ENCODE measurements at places on chromosomes 7 and 10.

DNA sequence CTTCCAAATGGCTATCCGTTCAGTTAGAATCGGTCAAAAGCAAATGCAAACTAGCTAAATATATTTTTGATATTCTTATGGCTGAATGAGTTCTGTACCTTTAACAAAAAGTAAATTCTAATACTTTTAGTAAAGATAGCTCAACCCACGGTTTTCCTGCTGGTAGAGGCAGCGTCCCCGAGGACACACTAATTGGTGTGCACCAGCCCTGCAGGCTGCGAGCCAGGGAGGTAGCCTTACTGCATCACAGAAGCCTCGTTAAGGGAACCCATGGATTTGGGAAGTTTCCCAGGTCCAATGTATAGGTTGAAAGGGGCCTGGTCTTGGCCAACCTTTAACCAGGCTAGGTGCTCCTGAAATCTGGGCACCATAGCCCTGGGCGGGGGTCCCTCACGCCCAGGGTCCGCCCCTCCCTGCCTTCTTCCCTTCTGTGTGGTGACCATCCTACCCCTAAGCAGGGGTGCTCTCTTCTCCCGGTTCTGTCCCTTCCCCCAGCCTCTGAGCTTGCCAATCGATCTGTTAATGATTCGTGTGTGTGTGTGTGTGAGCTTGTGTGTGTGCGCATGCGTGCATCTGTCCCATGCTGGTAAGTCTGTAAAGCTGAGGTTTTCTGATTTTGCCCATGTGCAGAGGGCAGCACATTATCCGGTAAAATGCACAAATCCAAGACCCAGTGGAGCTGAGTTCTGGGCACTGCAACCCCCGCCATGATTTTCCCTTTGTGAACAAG, 191.7 kb downstream of the TCERG1L start:
- no peak for DNase-seq

GRCh38 chr10:71319042-71319799, at the start of gene SLC29A3:
Gene SLC29A3, plus strand, starts transcription at chr10:71319259. Its CDS starts 51 bp downstream, at chr10:71319310.
- peak; percentile 92 for DNase-seq

DNA sequence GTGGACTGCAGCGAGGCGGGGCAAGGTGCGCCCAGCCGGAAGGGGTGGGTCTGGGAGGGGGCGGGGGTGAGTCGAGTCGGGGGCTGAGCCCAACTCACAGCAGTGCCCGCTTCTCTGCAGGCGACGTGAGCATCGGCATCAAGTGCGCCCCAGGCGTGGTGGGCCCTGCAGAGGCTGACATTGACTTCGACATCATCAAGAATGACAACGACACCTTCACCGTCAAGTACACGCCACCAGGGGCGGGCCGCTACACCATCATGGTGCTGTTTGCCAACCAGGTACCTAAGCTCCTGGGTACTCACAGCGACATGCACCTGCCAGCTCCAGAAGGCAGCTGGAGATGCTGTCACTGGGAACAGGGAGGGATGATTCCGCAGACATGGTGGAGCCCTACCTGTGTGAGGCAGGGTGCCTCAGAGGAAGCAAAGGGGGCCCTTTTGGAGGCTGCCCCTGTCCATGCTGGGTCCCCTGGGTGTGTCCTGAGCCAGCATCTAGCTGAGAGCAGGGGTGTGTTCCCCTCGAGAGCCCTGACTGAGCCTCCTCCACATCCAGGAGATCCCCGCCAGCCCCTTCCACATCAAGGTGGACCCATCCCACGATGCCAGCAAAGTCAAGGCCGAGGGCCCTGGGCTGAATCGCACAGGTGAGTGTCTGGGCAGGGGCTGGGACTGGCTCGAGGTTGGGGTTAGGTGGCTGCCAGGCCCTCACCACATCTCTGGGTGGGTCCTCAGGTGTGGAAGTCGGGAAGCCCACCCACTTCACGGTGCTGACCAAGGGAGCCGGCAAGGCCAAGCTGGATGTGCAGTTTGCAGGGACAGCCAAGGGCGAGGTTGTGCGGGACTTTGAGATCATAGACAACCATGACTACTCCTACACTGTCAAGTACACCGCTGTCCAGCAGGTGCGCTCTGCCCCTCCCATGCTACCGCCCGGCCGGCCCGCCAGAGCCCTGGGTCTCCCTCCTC, 12.8 kb downstream of the FLNC start:
- DNase-seq: no peak

DNA sequence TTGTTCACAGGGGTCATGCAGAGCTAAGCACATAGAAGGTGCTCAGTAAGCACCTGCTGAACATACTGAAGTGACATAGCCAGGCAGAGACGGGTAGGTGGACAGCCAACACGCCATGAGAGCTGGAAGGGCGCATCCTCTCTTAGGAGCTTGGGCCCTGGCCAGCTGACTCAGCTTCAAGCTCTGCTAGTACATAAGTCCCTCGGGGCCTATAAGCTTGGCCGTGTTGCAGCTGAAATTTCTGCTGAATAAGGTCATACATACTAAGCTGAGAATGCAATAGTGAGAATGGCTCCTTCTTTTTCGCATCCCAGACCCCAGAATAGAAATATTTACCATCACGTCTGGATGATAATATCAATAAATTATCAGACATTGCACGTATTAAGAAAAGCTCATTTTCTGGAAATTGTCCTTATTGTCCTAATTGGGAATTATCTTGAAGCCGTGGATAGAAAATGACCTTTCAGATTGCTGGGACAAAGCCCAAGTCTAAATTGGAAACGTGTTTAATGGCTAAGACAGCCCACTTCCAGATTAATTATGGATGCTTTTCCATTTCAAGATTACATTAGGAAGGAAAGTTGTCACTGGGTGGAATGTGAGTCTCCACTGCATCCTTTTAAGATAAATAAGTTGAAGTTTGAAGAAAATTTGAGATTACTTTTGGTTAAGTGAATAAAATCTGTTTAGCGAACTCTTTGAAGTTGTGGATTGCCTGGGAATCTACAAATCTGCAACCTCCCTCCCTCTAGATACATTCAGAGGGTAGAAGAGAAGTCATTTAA, 287.1 kb upstream of the C7orf33 start:
- DNase-seq: no peak

GRCh38 chr7:21426286-21427181, 1.3 kb upstream of the SP4 start:
- DNase-seq: no peak

- DNase-seq: no peak
Measured at GRCh38 chr10:131179361-131179760, 132.2 kb downstream of the TCERG1L start.
